ENCODE measurements at places on chromosomes 12 and 14. TPM values are rescaled to one million over a fixed set of nuclear protein-coding genes. Genes with fewer than 3 reads are reported as not detected.

GRCh38 chr14:72558721-72559120 lies 335.2 kb downstream of the DPF3 start:
- peak; percentile 93 for DNase-seq

The TAS2R19 gene
- 0.40 TPM for total RNA-seq

The PRIMA1 gene
- 0.18 TPM for total RNA-seq

The SLC7A8 gene
- total RNA-seq: 0.50 TPM

GRCh38 chr12:2752676-2753371 lies 41.9 kb upstream of the FKBP4 start:
- peak; percentile 66 for DNase-seq

GRCh38 chr14:59398841-59399240 lies 66.3 kb downstream of the GPR135 start:
- peak; percentile 69 for DNase-seq

The CLEC14A gene
- not detected for total RNA-seq

The C1QL4 gene
- 5.3 TPM for total RNA-seq

The TCL1B gene
- not detected for total RNA-seq

The TSFM gene
- total RNA-seq: 57.6 TPM

- DNase-seq: no peak
Measured at GRCh38 chr12:99200711-99201384, 446.7 kb upstream of the GARIN6 start.

DNA sequence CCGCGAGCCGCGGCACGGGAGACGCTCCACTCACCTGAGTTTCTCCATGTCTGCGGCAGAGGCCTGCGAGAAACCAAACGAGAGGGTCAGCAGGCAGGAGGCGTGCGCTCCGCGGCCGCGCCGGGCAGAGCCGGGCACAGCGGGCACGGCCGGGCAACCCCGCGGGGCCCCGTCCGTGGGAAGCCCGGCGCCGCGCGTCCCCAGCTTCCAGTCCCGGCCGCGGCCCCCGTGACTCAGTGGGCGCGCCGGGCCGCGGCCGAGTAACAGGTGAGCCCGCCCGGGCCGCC lies 19.4 kb downstream of the BEGAIN start:
- DNase-seq: no peak

DNA sequence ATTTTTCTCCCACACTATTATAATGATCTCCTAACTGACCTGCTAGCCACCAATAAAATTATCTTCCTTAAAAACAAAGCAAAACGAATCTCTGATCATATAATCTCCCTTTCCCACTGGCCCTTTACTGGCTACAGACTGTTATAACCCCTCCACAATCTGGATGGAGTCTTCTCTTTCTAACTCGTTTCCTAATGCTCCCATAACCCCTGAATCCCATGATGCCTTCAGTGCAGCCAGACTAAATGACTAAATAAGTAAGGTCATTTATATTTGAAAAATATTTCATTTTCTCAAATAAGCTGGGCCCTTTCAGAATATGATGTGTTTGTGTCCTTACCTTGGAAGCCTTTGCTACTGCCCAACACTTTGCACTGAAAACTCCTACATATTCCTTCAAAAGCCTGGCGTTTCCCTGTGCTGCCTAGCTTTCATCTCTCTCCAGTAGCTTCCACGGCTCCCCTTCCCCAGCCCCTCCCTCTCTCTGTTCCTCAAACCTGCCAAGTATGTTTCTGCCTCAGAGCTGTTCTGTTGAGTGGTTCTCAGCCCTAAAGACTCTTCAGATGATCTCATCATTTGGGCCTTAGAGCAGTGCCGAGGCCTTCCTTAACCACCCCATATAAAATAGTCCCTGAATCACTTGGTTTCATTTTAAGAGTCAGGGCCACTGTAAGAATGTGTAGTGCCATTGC lies 91.7 kb downstream of the MYRFL start:
- no peak for DNase-seq

GRCh38 chr12:88558340-88558867 lies 21.9 kb downstream of the KITLG start:
- DNase-seq: no peak

GRCh38 chr12:75754141-75754540 lies 242.7 kb upstream of the KRR1 start:
- no peak for DNase-seq

The ALG10B gene
- 8.3 TPM for total RNA-seq

The ATF1 gene
- total RNA-seq: 65.4 TPM

The PTPRO gene
- 0.07 TPM for total RNA-seq

DNA sequence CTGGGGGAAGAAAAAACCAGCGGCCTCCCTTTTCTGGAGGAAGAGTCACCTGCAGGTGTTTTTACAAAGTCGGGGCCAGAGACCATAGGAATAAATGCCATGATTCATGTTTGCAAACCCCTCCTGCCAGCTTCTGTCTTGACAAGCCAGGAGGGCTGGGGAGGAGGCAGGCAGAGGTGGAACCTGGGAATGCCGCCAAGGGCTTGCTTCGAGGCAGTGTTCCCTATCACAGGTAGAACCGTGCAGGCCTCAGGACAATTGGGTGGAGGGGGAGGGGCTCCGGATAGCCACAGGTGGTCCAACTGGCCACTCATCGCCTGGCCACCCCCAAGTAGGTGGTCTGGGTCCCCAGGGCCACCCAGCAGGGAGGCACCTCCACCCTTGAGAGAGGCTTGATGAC lies 14.2 kb upstream of the DLK1 start:
- DNase-seq: no peak
